ENCODE measurements at places on chromosomes 7 and 10.

DNA sequence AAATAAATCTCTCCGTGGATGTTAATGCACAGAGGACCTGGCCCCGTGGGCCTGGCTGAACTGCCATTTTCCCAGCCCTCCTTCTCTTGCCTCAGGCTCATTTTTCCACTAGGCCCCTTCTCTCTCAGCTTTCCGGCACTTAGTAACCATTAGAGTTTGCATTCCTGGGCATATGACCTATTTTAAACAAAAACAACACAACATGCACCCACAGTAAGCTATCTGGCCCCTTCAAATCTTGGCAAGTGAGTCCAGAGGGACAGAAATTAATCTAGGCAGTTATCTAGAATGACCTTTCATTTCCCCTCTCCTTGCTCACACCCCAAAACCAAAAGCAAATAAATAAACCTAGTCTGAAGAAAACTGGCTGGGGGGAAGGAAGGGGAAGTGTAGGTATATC, 11.7 kb downstream of the FBXW4 start:
- DNase-seq = no peak

DNA sequence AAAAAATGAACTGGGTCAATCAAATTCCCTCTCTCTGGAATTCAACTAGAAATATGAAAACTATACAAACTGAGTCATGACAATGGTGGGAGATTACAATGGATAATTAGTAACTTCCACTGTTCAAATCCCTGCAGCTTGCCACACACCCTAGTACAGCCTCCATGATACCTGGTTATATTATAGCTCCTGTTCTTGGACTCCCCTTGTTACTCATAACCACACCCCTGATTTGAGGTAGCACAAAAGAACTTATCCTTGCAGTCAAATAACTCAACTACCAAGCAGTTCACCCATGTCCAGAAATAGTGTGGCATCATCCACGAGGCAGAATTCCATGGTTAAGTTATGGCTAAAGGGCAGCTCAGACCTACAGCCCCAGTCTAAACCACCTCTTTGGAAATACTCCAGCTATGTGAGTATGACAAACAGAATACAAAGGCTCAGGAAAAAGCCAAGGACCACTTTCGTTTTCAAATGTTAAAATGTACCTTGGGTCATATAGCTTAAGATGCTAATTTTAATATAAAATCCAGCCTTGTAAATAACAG, 164.7 kb downstream of the CPEB3 start:
- no peak for DNase-seq

GRCh38 chr10:93572606-93573005, 6.1 kb downstream of the FFAR4 start:
- no peak for DNase-seq

DNA sequence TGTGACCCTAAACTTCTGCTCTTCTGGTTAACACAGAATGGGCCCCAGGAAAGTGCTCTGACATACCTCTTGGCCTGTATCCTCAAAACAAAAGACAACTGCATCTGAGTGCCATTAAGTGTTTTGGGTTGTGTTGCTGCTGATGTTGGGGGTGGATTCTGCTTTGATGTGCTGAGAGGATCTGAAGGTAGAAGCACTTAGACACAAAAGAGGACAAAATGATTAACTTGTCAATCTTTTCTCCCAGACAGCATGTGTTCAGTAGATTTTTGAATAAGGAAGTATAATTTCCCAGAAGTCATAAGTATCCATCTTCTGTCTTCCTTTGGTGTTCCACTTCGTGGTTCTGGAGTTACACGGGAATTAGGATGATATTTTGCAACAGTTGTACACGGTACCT, 16.1 kb upstream of the TMEM178B start:
- no peak for DNase-seq

- DNase-seq = no peak
Measured at GRCh38 chr7:130960208-130960988, 226.4 kb upstream of the KLF14 start.

GRCh38 chr10:18157881-18158280, 17.7 kb downstream of the CACNB2 start:
- DNase-seq = no peak

DNA sequence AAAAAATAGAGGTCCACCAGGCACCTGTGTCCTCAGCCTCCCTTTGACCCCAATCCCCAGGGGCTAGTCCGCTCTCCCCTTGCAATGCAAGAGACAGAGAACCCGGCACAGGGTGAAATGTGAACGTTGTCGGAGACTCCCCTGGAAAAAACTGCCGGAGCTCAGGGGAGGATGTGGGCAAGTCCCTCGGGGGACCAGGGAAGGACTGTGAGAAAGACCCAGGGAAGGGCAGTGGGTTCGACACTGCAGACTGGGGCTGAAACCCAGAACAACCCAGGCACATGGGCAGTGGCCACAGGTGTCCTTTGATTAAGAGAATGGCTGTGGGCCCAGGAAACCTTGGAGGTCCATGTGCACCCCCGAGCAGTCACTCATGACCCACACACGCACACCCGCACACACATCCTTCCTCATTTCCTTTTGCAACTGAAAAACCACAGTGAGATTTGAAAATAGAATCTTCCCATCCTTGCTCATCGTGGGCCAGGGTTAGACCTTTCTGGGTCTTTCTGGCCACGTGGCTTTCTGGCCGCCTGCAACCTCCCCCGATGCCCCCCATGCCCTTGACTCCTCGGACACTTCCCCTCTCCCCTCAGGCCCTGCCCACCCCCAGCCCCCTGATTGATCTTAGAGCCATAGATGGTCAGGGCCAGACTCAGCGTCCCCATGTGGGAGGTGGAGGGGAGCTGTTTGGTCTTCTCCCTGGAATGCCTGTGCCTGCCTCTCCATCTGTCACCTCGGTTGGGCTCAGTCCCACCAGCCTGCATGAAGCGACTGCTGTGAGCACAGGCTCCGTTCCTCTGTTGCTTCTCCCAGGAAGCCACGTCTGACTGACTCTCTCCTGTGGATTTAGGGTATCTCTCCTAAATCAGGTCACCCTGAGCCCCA, 7.9 kb downstream of the LAT2 start:
- no peak for DNase-seq

DNA sequence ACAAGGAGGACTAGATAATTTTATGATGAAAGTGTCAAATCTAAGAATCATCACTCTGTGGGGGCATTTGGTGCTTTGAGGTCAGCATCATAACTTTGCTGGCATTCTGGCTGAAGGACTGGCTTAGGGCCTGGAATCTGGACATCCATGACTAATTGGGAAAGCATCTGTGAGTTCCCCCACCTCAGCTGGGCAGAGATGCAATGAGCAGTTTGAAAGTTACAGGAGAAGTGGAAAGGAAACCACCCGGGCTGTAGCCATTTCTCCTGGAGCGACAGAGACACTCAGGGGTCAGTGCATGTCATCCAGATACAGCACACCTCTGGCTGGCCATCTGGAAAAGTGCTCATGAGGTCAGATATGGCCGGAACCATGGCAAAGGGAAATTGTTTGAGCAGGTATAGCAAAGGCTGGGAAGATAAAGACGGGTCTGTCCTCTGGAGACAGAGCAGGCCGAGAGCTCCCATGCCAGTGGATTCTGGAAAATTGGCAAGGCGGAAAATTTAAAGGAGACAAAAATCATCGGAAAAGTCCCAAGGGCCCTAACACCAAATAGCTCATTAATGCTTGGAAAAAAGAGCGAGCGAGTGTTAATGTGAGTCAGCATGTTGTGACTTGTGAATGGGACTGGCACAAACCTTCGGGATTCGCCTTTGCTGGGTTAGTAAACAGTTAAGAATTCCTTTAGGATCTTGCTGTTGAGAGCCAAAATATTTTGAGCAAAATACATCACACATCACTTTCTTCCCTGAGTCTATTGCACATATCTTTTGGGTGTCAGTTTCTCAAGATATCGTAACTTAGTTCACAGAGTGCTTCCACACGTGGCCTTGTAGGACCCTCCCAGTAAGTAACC, 188.4 kb upstream of the AGK start:
- DNase-seq = no peak

DNA sequence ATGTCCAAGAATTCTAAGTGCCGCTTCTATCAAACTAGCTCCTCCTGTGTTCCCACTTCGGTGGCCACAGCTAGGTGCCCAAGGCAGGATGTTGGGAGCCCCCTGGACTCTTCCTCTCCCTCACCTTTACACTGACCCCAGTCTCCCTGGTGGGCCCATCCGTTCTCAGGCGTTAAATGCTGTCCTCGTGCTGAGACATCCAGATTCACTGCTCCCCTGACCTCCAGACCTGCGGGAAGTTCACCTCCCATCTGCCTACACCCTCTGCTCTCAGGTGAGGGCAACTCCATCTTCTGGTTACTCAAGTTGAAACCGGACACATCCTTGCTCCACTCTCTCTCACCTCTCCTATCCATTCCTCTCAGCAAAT, 114.3 kb downstream of the ARHGAP22 start:
- no peak for DNase-seq

GRCh38 chr10:43708262-43708661, 59.6 kb upstream of the ZNF32 start:
- no peak for DNase-seq

All from activated T-helper 1 cell treated with anti-CD3 and anti-CD28 coated beads, Interleukin-2, amount 50 U/mL, for 16 hours (primary cell).